Caco-2 (cell line): ENCODE measurements at places on chromosomes 3 and 15.

GRCh38 chr3:5149306-5149880, 27.3 kb downstream of the ARL8B start:
- DNase-seq, result no peak

DNA sequence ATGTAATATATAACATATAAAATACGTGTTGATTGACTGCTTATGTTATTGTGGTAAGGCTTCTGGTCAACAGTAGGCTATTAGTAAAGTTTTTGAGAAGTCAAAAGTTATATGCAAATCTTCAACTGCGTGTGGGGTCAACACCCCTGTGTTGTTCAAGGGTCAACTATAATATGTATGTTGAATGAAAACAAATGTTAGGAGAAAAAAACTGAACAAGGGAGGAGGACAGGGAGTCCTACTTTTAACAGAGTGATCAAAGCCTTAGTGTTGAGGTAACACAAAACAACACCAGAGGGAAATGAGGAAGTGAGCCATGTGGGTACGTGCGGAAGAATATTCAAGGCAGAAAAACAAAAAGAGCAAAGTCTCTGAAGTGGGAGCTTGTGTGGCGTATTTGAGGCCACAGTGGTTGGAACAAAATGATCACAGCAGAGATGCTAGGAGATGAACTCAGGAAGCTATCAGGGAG, 62.5 kb downstream of the SFMBT1 start:
- DNase-seq, result no peak

DNA sequence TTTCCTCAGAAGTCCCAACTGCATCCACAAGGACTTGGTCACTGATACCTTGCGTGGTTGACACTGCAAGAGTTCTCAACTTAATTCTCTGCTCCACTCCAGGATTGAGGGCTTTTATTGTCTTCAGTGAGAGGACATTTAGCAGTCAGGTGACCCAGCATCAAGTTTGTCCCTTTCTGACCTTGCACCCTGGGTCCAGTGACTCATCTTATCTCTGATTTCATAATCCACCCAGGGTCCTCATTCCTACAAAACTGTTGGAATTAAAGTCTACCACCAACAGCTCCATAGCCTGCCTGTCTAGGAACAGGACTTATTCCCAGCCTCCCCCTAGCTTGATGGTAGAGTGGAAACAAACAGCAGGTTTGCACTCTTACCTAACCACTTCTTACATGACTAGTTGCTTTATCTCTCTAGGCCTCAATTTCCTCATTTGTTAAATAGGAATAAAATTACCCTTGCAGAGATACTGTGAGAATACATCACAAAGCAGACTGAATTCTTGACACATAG, 151.3 kb upstream of the LPP start:
- DNase-seq, result no peak

- DNase-seq, result no peak
Observed at GRCh38 chr3:11583638-11584046, 60.1 kb downstream of the VGLL4 start.

DNA sequence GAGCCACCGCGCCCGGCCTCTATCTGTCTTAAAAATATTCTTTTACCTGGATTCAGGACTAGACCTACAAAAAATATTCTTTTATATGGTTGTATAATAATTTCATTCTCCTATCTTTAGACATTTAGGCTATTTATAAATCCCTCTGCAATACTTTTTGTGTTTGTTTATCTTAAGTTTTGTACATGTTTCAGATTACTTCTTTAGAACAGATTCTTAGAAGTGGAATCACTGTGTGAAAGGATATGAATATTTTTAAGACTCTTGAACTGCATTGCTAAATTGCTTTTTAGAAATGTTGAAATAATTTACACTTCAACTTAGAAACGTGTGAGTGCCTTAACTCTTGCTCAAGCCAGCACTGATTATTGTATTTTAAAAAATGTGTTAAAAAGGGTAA, 131.3 kb upstream of the PTX3 start:
- DNase-seq, result no peak
